ENCODE measurements at places on chromosomes 3 and 15.

DNA sequence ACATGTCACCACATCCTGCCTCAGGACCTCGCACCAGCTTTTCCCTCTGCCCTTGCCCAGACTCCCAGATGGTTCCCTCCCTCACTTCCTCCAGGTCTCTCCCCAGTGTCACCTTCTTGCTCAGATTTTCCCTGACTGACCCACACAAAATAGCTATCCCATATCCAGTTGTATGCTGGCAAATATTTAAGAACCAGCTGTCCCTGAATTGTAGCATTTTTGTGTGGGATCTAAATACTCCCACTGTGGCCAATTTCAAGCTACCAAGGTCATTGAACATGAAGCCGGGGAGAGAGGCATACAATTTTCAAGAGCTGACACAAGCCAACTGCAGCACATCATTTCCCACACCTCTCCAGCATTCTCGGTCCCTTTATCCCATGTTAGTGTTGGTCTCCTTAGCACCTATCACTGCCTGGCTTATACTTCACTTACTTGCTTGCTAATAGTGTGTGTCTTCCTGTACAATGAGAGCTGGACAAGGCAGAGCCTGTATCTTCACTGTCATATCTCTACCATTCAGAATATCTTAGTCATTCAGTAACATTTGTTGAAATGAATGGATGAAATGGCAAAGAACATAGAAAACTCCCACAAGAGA is 101.3 kb upstream of the CTNNB1 start:
- no peak for DNase-seq

- no peak for DNase-seq
Measured at GRCh38 chr3:56238299-56238698, 230.0 kb downstream of the ERC2 start.

GRCh38 chr3:128260275-128260674 is 107.0 kb downstream of the EEFSEC start:
- no peak for DNase-seq

DNA sequence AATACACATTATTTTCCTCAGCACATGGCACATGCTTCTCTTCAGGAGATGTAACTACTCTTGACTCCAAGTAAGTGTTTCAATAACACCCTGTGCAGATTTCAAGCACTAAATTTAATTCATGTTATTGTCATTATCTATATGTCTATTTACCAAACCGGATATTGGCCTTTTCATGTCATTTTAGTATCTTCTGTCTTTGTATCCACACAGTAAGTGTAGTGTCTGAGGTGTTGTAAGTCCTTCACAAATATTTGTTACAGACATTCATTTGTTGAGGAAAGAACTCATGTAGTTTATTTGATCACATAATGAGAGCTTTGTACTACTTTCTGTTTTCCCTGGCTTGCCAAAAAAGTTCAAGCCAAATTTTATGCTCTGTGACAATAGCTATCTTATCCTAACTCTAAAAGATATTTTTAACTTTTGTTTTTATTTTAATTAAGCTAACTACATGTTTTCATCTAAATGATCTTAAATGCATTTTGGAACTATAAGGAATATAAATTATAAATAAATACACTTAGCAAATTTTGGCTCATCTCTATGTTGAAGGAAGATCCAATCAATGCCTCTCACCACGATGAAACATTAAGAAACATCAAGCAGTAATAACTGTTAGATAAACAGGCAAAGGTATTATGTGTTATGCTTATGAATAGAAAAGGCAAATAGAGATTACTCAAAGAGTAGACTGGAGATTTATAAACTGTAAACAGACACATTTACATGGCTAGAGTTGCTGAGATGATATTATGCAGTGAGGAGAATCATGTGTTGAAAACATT is 48.3 kb downstream of the SPTSSB start:
- DNase-seq: no peak

DNA sequence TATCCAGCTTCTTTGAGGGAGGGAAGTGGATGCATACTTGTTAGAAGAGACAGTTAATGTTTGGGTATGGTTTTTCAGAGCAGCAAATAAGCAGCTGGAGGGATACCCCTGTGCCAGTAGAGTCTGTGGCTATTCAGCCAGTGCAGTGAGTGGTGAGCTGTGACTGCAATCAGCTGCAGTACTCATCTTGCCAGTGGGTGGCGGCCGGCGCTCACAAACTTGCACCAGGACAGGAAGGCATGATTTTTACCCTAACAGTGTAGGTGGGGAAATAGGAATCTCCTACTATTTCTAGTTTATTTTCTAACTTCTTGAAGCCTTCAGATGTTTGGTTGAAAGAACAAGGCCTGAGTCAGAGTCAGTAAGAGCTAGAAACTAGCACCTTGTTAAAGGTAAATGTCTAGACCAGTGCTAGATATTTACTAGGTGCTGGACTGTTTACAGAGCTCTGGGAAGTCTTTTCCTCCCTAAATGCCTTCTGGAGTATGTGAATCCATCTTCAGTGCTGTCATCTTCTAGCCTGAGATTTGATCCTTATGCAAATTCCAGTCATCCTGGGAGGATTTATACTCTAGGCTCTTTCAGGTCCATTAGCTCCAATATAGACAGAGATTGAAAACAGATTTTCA is 23.6 kb downstream of the TIMP4 start:
- peak; percentile 31 for DNase-seq

- DNase-seq: no peak
Measured at GRCh38 chr3:147299656-147300055, 106.7 kb downstream of the ZIC4 start.

GRCh38 chr3:48039487-48040190 is 23.4 kb upstream of the MAP4 start:
- DNase-seq: no peak

DNA sequence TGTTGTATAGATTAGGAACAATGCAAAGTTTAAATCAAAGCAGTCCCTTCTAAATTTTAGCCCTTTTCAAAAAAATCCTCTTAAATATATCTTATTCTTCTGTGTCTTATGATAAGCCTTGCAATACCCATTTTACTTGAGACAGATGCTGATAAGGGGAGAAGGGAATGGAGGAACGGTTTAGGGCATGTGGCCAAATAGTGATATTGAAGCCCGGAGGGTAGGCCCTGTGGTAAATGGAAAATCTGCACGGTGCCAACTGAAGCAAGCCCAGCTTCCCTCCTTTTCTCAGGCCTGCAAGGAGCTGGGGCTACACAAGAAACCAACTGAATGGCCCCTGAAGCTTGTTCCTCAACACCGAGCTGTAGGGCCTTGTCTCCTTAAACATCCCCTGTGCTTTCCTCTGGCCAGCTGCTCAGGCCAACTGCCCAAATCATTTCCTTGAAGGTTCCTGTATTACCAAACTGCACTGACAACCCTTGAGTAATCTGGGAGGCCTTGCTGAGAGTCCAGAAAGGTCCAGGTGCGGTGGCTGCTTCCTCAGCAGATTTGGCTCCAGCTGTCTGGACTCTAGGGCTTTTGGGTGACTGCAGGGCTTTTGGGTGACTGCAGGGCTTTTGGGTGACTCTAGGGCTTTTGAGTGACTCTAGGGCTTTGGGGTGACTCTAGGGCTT is 67.2 kb downstream of the NCEH1 start:
- no peak for DNase-seq

DNA sequence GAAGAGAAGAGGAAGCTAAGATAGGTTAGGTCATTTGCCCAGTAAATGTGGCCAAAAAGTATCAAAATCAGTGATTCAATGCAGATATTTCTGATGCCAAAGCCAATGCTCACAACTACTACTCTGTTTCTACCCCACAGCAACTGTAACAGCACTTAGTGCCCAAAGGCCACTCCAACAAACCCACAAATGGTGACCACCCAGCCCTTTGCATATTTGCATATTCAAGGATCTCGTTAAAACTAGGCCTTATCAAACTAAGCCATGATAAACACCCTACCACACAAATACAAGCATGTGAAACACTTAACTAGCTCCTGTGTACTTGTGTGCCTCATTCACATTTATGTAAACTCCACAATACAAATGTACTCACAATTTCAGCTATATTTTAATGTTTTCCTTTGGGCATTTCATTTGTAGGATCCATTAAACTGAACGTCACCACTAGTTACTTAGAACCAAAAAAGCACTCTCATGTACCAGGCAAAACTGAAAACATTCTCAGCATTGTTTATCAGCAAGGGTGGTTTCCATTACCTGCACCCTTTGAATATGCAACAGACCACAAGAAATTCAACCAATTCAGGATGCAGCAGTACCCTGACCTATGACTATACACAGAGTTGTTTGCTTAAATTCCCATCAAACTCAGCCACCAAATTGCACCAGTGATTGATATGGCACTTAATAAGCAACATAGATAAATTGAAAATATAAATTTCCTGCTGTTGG is 111.2 kb upstream of the STT3B start:
- no peak for DNase-seq

DNA sequence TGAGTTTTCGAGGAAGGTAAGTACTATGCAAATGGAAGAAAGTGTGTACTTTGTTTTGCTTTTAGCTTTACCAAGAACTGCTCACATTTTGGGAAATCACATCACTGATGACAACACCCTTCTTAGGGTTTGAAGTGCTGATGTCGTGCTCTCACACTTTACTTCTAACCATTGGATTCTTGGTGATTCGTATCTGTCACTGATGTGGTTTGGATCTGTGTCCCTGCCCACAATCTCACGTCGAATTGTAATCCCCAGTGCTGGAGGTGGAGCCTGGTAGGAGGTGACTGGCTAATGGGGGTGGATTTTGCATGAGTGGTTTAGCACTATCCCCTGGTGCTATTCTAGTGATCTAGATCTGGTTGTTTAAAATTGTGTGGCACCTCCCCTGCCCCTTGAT is 75.4 kb upstream of the RGMA start:
- DNase-seq: peak; percentile 5

DNA sequence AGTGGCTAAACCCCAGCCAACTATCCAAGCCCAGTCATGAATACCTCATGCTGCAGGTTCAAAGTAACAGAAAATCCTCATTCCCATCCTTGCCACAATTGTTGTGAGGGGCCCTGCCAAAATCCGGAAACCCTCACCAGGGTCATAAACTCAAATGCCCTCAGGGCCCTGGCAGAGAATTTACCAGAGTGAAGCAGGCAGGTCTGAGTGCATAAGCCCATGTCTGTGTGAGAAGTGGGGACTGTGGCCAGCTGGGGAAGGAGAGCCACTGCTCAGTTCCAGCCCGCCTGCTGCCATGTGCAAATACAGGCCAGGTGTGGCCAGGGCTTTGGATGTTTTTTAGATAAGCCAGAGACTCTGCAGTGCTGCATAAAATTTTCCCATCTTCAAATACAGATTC is 7.0 kb downstream of the CEP152 start:
- no peak for DNase-seq

GRCh38 chr3:144332868-144333267 is 361.2 kb downstream of the DIPK2A start:
- DNase-seq: no peak

GRCh38 chr3:157290766-157291165 is 130.8 kb upstream of the CCNL1 start:
- DNase-seq: no peak

- DNase-seq: no peak
Measured at GRCh38 chr15:60966316-60966715, 262.8 kb downstream of the RORA start.

DNA sequence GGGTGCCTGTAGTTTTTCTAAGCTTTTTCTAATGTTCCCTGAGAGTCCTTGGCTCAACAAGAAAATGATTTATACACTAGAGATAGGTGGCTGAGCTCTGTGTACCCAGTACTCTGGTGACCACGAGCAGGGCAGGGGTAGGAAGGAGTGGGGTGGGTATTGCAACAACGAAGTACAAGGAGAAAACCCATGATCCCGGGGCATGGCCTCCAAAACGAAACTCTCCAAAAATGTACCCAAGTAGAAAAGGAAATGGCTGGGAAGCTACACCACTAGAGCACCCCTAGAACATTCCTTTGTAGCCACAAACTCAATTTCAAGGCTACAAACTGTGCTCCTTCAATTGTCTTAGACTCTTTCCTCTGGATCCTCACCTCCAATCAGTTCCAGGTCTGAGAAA is 138.9 kb downstream of the DUT start:
- DNase-seq: no peak

DNA sequence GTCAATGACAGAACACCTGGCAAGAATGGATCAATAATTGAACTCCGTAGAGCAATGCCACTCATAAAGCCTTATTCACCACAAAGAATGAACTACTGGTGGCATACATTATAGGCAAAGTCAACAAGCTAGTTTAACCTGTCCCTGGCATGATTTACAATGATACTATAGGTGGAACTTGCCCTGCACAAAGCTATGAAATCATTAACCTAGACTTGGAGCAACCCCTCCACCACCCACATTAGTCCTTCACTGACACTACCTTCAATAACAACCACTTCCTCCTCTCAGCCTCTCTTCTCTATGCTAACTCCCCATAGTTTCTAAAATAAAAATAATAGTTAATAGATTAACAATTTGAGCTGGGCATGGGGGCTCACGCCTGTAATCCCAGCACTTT is 54.4 kb downstream of the ACAP2 start:
- DNase-seq: no peak

DNA sequence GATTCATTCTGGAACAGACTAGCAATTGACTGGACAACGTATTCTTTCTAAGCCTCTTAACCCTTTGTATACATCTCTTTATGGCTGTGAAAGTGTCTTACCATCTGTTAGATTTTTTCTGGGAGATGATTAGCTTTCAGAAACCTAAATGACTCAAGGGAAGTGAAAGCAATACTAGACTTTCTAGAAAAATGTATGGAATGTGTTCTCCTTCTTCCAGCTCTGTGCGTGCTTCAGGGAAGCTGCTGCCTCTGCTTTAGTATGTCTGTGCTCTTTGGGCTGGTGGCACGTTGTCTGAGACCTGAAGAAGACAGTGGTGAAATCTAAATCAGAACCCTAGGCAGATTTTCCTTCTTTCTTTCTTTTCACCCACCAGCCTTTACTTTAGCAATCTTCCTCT is 89.5 kb downstream of the ITPR1 start:
- DNase-seq: no peak
